ENCODE measurements at places on chromosomes 2 and 18.
A peak's percentile ranks its signal among the peaks of the same experiment; 100 is the strongest.

DNA sequence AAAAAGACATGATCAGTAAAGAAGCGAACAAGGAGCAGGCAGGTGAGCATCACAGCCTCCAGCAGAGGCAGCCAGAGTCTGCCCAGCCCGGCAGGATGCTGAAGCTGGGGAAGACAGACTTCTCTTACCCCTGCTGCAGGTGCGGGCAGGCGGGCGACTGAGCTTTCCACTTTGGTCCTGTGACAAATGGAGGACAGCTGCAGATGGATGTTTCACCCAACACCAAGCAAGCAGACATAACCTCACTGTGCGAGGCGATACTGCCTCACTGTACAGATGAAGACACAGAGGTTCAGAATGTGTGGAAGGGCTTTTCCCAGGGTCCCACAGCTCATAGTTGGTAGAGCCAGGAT lies 251.0 kb downstream of the AFF3 start:
- H3K27me3 ChIP-seq = no peaks in the 10 kb centered on the region
- no peak for DNase-seq
- H3K4me3 ChIP-seq = no peak overlapping the region
- no peaks in the 10 kb centered on the region for H3K36me3 ChIP-seq
- H3K4me1 ChIP-seq = peaks cover 29% of the 10 kb centered on the region
- peak overlapping the region; percentile 79 for H3K27ac ChIP-seq

DNA sequence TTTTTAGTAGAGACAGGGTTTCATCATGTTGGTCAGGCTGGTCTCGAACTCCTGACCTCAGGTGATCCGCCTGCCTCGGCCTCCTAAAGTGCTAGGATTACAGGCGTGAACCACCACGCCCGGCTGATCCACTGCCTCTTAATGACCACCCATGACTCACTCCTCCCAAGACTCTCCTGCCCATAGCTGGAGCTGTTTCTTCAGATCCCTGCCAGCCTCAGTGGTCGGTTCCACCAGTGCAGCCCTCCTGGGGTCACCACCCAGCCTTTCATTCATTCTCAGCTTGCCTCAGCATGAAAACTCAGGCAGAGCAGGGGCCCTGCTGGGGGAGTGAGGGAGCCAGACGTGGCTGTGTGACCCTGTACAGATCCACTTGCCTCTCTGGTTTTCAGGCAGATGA lies 12.5 kb downstream of the KCNIP3 start:
- no peaks in the 10 kb centered on the region for H3K36me3 ChIP-seq
- no peaks in the 10 kb centered on the region for H3K4me1 ChIP-seq
- H3K4me3 ChIP-seq = no peak overlapping the region
- no peaks in the 10 kb centered on the region for H3K27me3 ChIP-seq
- DNase-seq = no peak

- H3K27ac ChIP-seq = no peak overlapping the region
- H3K36me3 ChIP-seq = no peaks in the 10 kb centered on the region
- H3K27me3 ChIP-seq = peaks cover 2% of the 10 kb centered on the region
These were observed 11.0 kb upstream of the GAREM2 start for GRCh38 chr2:26161926-26162325.

GRCh38 chr2:154507186-154507585 lies 191.3 kb upstream of the KCNJ3 start:
- H3K4me1 ChIP-seq = peaks cover 8% of the 10 kb centered on the region
- H3K36me3 ChIP-seq = no peaks in the 10 kb centered on the region
- no peak overlapping the region for H3K4me3 ChIP-seq
- H3K27me3 ChIP-seq = no peaks in the 10 kb centered on the region

- H3K27ac ChIP-seq = no peak overlapping the region
- no peaks in the 10 kb centered on the region for H3K4me1 ChIP-seq
- no peak overlapping the region for H3K4me3 ChIP-seq
- no peaks in the 10 kb centered on the region for H3K27me3 ChIP-seq
- DNase-seq = no peak
- peaks cover 5% of the 10 kb centered on the region for H3K36me3 ChIP-seq
These were observed 224.0 kb downstream of the TXNL1 start for GRCh38 chr18:56414357-56414756.

DNA sequence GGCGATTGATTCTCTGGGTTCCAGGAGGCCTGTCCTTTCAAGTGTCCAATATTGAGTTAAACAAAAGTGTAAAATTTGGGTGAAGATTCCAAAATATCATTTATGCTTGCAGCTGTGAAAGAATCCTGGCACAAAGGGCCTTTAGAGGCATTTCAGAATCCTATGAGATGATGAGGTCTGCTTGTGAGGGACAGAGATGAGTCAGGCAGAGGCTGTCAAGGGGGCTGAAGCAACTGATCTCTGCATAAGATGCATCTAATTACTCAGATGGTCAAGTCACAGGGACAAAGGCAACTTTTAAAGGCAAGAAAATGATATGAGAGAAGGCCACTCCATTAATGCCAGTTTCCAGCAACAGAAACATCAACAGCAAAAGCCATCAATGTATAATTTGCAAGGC lies 78.8 kb downstream of the FHOD3 start:
- no peaks in the 10 kb centered on the region for H3K36me3 ChIP-seq
- no peaks in the 10 kb centered on the region for H3K27me3 ChIP-seq
- no peak overlapping the region for H3K27ac ChIP-seq
- H3K4me1 ChIP-seq = peaks cover 55% of the 10 kb centered on the region
- H3K4me3 ChIP-seq = no peak overlapping the region
- DNase-seq = no peak
